Hepatic stellate cell (primary cell): ENCODE measurements at places on chromosomes 13 and 19.

- no peak for DNase-seq
These were observed 39.9 kb upstream of the VWA8 start for GRCh38 chr13:42000846-42001245.

GRCh38 chr19:41795031-41795461 is 1.3 kb upstream of the CEACAM3 start:
- DNase-seq, result no peak

DNA sequence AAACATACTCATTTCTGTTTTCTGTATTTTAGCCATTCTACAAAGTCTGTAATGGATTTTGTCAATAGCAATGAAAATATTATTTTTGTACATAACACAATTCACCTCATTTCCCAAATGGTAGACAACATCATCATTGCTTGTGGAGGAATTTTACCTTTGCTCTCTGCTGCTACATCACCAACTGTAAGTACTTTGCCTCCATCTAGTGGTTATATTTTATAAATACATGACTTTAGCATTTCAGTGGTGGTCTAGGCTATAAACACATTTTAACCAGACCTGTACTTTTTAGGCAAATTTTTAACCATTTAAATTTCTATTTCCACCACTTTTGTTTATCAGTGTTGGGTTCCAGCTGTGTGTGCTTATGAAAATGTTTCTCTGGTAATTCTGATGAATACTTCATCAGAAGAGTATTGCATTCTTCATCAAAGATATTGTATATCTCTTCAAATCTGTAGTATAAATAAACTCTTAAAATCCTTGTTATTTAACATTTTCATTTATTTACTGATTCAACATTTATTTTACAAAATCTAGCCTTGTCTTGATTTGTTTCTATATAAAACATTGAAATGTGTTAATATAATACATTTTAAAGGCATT is 222.4 kb downstream of the NBEA start:
- DNase-seq, result peak; percentile 5

- DNase-seq, result no peak
These were observed 9.5 kb downstream of the ATG4D start for GRCh38 chr19:10553087-10553667.

- DNase-seq, result no peak
These were observed 10.6 kb upstream of the NFIX start for GRCh38 chr19:12984683-12985048.

DNA sequence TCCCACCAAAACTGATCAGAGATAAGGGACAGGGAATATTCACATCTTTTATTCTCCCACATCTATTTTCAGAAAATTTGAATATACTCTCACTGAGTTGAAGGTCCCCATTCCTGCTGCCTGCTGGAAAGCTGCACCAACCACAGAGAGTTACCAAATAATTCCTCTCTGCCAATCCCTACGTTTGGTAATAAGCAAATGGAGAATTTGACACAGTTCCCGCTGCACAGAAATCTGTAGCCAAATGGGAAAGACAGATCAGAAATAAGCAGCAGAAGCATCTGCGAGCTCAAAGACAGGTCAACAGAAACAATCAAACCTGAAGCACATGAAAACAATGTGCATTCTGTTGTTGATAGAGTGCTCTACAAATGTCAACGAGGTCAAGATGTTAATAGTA is 9.9 kb downstream of the ZNF112 start:
- DNase-seq, result no peak
